GM10248 (cell line): ENCODE measurements at places on chromosomes 1 and 21.
A peak's percentile ranks its signal among the peaks of the same experiment; 100 is the strongest.

GRCh38 chr21:30391492-30392025 lies 4.3 kb upstream of the KRTAP13-1 start:
- DNase-seq = no peak

- no peak for DNase-seq
Observed at GRCh38 chr1:61636376-61636775, 88.6 kb downstream of the TM2D1 start.

- no peak for DNase-seq
Observed at GRCh38 chr21:15170614-15171013, 105.8 kb upstream of the NRIP1 start.

DNA sequence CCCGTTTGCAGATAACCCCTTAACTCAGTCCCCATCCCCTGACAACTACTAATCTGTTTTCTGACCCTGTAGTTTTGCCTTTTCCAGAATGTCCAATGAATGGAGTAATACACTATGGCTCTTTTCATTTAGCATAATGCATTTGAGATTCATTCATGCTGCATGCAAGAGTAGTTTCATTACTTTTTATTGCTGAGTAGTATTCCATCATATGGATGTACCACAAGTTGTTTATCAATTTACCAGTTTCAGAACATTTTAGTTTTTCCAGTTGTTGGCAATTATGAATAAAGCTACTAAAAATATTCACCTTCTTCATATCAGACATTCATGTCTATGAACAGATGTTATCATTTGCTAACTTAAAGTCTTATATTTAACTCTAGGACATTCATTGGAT lies 45.3 kb downstream of the STXBP3 start:
- DNase-seq = no peak

GRCh38 chr1:218811497-218811896 lies 362.2 kb upstream of the LYPLAL1 start:
- no peak for DNase-seq

DNA sequence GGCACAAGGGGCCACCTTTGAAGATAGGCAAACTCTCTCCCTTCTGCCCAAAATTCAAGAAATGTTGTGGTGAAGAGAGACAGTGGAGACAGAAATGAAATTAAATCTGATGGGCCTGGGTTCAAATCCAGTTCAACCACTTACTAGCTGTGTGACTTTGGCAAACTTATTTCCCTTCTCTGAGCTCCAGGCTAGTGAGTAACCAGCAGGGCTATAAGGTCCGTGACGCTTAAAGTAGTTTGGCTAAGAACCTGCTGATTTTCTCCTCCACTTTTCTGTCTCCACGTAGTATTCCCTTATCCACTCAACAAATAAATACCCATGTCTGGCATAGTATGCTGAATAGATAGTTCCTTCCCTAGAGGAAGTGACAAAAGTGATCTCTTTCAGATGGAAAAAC lies 1.9 kb downstream of the SLC2A1 start:
- DNase-seq = no peak

- no peak for DNase-seq
Observed at GRCh38 chr1:232368821-232369321, 261.1 kb downstream of the SIPA1L2 start.

- DNase-seq = no peak
Observed at GRCh38 chr1:68211761-68212380, 20.5 kb downstream of the WLS start.

GRCh38 chr1:99365141-99365540 lies 100.8 kb downstream of the PLPPR4 start:
- DNase-seq = no peak

DNA sequence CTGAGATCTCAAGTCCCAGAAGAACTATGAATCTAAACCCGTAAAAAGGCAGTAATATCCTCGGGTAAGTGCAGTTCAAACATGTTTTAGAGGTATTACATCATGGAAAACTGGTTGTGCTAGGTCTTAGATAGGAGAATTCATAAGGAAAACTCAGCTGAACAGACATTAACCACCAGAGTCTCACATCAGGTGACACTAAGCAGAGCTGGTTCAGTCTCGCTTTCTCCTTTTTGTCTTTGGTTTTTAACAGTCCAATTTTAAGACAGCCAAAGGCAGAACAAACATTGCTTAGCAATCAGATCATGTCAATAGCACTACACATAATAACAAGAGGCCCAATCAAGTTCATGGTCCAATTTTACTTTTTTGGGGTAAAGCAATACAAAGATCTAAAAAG lies 63.1 kb upstream of the MUTYH start:
- no peak for DNase-seq

- DNase-seq = no peak
Observed at GRCh38 chr1:30041741-30042437, 681.5 kb downstream of the MATN1 start.

DNA sequence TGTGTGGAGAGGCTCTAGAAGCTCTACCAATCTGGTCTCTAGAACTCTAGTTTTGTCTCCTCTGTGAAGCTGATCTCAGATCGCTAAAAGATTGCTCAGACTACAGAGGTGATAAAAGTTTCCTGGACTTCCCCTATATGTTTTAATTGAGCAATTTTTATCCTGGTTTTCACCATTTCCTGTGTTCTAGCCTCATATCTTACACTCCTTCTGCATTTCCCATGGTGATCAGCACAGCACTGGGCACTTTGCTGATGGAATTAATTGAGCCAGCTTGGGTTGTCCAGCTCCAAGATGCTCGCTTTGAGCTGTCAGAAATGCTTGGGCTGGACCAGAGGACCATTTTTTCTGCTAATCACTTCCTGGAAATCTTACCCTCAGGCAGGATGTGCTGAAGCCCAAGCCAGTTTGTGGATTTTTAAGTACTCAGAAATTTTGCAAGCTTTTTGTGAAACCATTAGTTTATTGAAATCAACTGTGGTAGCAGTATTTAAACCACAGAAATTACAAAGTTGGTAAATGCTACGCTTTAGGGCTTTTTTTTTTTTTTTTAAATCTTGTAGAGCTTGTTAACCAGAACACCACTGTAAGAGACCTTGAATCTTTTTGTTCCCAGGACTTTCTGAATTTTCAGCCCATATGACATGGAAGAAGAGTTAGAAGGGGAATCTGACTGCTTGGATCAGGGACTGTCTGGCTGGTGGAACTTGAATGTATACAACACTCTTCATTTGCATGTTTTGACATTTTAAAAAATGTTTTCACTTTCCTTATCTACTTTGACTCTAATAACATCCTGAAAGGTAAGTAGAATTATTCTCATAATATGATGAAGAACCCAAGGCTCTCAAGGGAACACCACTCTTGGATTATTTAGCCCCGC lies 28.4 kb downstream of the CD48 start:
- DNase-seq = no peak

DNA sequence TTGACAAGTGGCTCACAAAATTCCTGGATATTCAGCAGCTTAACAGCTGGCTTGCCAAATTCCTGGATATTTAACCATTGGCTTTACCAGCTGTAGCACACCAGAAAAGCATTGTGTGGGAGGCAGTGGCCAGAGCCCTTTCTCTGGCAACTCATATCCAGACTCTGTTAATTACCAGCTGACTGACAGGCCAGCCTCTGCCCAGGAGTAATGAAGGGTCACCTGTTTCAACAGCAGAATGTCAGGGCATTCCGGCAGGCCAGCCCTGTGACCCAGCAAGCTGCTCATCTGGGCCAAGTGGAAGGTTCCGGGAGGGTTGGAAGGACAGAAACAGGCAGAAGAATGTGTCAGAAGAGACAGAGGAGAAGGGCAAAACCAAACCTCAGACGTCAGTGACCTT lies 35.2 kb upstream of the KIRREL1 start:
- no peak for DNase-seq

DNA sequence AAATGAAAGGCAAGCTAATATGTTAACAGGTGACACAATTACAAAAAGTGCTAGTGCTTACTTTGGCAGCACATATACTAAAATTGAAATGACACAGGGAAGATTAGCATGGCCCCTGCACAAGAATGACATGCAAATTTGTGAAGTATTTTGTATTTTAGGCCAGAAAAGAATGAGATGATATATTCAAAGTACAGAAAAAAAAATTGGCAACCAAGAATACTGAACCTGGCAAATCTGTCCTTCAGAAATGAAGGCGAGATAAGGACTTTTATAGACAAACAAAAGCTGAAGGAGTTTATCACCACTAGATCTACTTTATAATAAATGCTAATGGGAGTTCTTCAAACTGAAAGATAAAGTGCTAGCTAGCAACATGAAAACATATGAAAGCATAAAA lies 350.0 kb upstream of the POU3F1 start:
- no peak for DNase-seq

GRCh38 chr21:37764691-37765090 lies 151.6 kb downstream of the KCNJ6 start:
- DNase-seq = no peak

DNA sequence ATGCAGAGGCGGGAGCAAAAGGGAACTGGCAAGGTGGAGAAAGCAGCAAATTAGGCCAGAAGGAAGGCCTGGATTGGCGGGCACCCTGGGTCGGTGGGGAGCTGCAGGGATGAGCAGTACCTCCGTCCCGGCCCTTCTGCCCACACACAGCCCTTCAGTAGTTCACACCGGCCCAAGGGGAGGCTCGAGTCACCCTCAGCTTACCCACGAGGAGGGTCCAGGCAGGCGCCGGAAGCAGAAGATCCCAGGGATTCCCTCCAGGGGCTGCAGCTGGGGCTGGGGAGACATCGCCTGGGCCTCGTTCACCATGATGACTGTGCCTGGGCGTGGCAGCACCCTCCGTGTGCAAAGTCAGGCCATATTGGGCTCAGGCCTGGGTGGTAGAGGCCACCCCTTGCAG lies 190.0 kb downstream of the PRDM16 start:
- DNase-seq = no peak

GRCh38 chr21:46570631-46571030 lies 34.3 kb downstream of the S100B start:
- no peak for DNase-seq

GRCh38 chr1:235767795-235768194 lies 98.9 kb downstream of the LYST start:
- DNase-seq = peak; percentile 44

DNA sequence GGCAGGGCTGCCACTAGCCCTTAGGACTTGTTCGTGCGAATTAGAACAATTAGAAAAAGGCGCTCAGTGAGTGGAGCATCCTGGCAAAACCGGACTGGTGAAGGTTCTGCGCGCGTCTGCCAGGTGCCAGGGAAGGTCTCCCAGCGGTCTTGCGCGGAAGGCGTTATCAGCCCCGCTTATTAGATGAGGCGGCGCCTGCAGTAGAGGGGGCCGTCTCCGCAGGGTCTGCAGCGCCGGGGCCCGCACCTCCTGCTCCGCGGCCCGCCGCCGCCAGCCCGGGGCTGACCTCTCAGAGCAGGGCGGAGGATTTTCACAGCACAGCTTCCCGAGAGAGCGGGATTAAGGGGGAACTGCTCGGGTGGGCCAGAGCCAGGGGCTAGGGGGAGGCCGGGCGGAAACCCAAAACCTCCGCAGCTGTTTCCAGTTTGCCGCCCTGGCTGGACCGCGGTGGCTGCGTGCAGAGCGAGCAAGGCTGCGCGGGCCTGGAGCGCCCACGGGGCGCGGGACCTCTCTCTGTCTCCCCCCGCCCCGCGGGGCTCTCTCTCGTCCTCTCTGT lies 155.2 kb downstream of the FOXD2 start:
- DNase-seq = no peak
